ENCODE measurements at places on chromosomes 3 and 15. TPM values are rescaled to one million over a fixed set of nuclear protein-coding genes. Genes with fewer than 3 reads are reported as not detected.

GRCh38 chr3:136070953-136071949 lies 105.7 kb downstream of the PPP2R3A start:
- H3K27ac ChIP-seq: no peak overlapping the region
- H3K4me3 ChIP-seq: no peak overlapping the region
- H3K27me3 ChIP-seq: no peaks in the 10 kb centered on the region
- H3K4me1 ChIP-seq: no peaks in the 10 kb centered on the region

DNA sequence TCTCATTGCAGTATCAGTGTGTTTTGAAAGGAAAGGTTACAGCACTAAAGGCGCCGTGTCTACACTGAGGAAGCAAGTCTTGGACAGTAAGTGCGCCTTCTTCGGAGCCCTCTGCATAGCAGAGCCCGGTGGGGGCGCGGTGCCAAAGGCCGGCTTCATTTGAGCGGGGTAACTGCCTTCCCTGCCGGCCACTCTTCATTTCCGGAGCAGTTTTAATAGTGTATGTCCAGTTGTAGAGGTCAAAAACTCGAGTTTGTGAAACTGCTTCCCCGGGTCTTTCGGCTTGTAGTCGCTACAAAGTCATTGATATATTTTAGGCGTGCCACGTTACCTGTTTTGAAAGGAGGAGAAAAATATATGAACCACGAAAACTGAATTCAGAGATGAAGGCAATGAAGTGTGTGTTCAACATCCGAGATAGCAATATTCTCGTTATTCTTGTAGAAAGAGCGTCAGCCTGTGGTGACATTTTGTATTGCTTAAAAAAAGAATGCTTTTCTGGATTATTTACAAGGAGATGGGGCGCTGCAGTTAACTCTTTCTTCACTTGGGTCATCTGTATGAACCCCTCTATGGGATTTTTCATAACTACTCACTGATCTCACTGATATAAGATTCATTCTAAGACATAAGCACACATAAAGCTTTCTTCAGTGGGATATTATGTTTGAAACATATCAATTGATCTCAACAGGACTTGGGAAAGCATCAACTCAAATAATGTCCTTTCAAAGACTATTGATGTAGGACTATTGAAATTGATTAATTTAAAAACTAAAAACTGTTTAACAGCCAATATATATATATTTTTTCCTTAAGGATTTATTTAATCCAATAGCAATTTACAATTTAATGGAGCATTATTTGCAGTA lies 3.0 kb downstream of the ALCAM start:
- H3K27ac ChIP-seq: no peak overlapping the region
- H3K27me3 ChIP-seq: no peaks in the 10 kb centered on the region
- 0 out of 2 replicates have a peak overlapping the region, but pooled peaks have one; percentile 10 for H3K4me3 ChIP-seq
- peaks cover 17% of the 10 kb centered on the region for H3K4me1 ChIP-seq

DNA sequence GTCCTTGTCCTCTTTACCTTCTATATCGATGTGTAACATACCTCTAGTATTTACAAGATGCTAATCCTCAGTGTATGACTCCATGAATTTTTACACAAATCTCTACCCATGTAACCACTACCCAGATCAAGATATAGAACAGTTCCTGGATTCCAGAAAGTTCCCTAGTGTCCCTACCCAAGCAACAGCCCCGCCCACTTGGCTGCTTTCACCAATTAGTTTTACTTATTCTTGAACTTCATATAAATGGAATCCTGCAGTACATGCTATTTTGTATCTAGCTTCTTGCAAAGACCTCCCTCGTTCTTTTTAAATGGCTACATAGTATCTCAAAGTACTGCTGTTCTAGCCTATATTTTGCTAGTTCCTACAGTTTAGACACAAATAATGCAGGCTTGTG lies 33.0 kb downstream of the CD276 start:
- no peak overlapping the region for H3K4me3 ChIP-seq
- no peak for DNase-seq
- no peaks in the 10 kb centered on the region for H3K36me3 ChIP-seq
- no peak overlapping the region for H3K27ac ChIP-seq

GRCh38 chr15:46525984-46526725 lies 891.3 kb downstream of the SQOR start:
- no peaks in the 10 kb centered on the region for H3K36me3 ChIP-seq
- DNase-seq: no peak
- no peaks in the 10 kb centered on the region for H3K4me1 ChIP-seq
- no peak overlapping the region for H3K4me3 ChIP-seq

- DNase-seq: no peak
- no peaks in the 10 kb centered on the region for H3K27me3 ChIP-seq
- H3K27ac ChIP-seq: no peak overlapping the region
- H3K4me3 ChIP-seq: no peak overlapping the region
- H3K36me3 ChIP-seq: peaks cover 58% of the 10 kb centered on the region
- no peaks in the 10 kb centered on the region for H3K4me1 ChIP-seq
These were observed 91.3 kb downstream of the LARS2 start for GRCh38 chr3:45479621-45480035.

GRCh38 chr15:31338879-31339557 lies 12.4 kb downstream of the KLF13 start:
- H3K4me1 ChIP-seq: no peaks in the 10 kb centered on the region
- no peak overlapping the region for H3K4me3 ChIP-seq
- peak; percentile 21 for DNase-seq
- H3K36me3 ChIP-seq: no peaks in the 10 kb centered on the region
- no peak overlapping the region for H3K27ac ChIP-seq

DNA sequence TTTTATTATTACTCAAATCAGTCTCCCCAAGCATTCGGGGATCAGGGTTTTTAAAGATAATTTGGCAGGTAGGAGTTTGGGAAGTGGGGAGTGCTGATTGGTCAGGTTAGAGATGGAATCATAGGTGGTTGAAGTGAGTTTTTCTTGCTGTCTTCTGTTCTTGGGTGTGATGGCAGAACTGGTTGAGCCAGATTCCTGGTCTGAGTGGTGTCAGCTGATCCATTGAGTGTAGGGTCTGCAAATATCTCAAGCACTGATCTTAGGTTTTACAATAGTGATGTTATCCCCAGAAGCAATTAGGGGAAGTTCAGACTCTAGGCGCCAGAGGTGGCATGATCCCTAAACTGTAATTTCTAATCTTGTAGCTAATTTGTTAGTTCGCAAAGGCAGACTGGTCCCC lies 20.6 kb upstream of the TRANK1 start:
- no peak for DNase-seq
- H3K27ac ChIP-seq: no peak overlapping the region
- H3K27me3 ChIP-seq: no peaks in the 10 kb centered on the region
- H3K36me3 ChIP-seq: no peaks in the 10 kb centered on the region
- no peak overlapping the region for H3K4me3 ChIP-seq

GRCh38 chr15:59685737-59686297 lies 3.3 kb downstream of the BNIP2 start:
- no peak overlapping the region for H3K4me3 ChIP-seq
- no peak for DNase-seq
- H3K27me3 ChIP-seq: no peaks in the 10 kb centered on the region
- peaks cover 50% of the 10 kb centered on the region for H3K36me3 ChIP-seq
- peaks cover 17% of the 10 kb centered on the region for H3K4me1 ChIP-seq

DNA sequence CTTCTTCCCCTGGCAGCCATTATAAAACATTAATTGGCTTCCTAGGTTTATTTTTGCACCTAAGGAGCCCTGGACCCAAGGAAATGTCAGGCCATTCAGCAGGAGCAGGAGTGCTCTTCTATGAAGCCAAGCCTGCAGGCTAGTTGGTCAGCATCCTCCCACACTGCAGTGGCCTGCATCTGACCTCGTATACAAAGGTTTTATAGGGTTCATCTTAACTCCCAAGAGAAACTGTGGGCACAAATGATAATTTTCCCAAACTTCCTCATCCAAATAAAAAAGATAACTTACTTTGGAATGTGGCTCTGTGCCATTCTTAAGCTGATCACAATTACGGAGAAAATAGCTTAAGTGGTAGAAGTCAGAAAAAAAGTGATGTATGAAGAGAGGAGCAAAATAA lies 19.4 kb downstream of the PLSCR1 start:
- no peak for DNase-seq
- H3K36me3 ChIP-seq: peaks cover 63% of the 10 kb centered on the region
- H3K27ac ChIP-seq: no peak overlapping the region
- no peaks in the 10 kb centered on the region for H3K4me1 ChIP-seq

- no peak overlapping the region for H3K4me3 ChIP-seq
- peaks cover 10% of the 10 kb centered on the region for H3K4me1 ChIP-seq
- H3K27ac ChIP-seq: no peak overlapping the region
- no peaks in the 10 kb centered on the region for H3K36me3 ChIP-seq
These were observed 81.4 kb upstream of the HES1 start for GRCh38 chr3:194054540-194054939.

GRCh38 chr3:20055020-20055775 lies 15.0 kb downstream of the KAT2B start:
- H3K27ac ChIP-seq: no peak overlapping the region
- no peak for DNase-seq
- H3K4me3 ChIP-seq: no peak overlapping the region

GRCh38 chr3:133991637-133992036 lies 38.1 kb downstream of the SLCO2A1 start:
- H3K36me3 ChIP-seq: no peaks in the 10 kb centered on the region
- no peak overlapping the region for H3K27ac ChIP-seq
- no peak for DNase-seq
- no peaks in the 10 kb centered on the region for H3K4me1 ChIP-seq
- peaks cover 14% of the 10 kb centered on the region for H3K27me3 ChIP-seq

- H3K27me3 ChIP-seq: no peaks in the 10 kb centered on the region
- peak overlapping the region; percentile 49 for H3K27ac ChIP-seq
- no peaks in the 10 kb centered on the region for H3K4me1 ChIP-seq
- H3K4me3 ChIP-seq: no peak overlapping the region
These were observed 16.2 kb downstream of the CEP152 start for GRCh38 chr15:48794697-48795134.

GRCh38 chr15:71547011-71547410 lies 263.3 kb upstream of the NR2E3 start:
- no peaks in the 10 kb centered on the region for H3K4me1 ChIP-seq
- DNase-seq: no peak
- H3K27me3 ChIP-seq: no peaks in the 10 kb centered on the region
- no peak overlapping the region for H3K4me3 ChIP-seq
- no peak overlapping the region for H3K27ac ChIP-seq
- no peaks in the 10 kb centered on the region for H3K36me3 ChIP-seq

DNA sequence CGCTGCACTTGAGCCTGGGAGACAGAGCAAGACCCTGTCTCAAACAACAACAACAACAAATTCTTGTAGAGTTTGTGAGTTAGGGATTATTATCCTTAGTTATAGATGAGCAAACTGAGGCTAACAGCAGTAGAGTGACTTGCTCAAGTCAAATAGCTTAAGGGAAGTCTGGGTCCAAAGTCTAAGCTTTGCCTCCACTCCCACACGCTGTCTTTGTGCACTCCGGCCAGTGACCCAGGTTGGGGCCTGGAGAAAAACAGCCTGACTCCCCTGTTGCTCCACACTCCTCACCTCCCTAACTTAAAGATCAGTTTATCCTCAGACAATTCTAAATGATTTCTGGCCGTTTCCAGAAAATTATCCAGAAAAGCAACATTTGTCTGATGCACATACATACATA lies 9.2 kb upstream of the SIN3A start:
- H3K36me3 ChIP-seq: 0 out of 3 replicates have a peak, but pooled peaks cover under 1% of the 10 kb centered on the region
- H3K4me3 ChIP-seq: no peak overlapping the region
- H3K27ac ChIP-seq: no peak overlapping the region
- DNase-seq: no peak
- H3K27me3 ChIP-seq: no peaks in the 10 kb centered on the region
- peaks cover 8% of the 10 kb centered on the region for H3K4me1 ChIP-seq

GRCh38 chr3:9732080-9732739 lies 675 bp downstream of the BRPF1 start:
- no peaks in the 10 kb centered on the region for H3K27me3 ChIP-seq
- peak overlapping the region; percentile 93 for H3K4me3 ChIP-seq

DNA sequence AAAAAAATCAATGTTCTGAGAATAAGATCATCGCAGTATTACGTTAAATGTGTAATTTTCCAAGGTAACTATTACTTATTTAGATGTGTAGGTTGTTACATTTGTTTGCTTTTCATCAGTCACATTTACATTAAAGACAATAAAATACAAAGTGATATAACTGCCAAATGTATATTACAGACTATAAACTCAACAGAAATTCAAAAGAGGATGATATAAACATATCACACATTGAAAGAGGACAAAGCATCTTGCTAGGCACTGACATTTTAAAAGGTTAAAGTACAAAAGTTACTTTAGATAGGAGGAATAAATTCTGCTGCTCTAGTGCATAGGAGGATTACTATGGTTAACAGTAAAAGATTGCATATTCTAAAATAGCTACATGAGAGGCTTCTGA lies 16.1 kb downstream of the VGLL4 start:
- peaks cover under 1% of the 10 kb centered on the region for H3K4me1 ChIP-seq
- no peak for DNase-seq
- H3K4me3 ChIP-seq: no peak overlapping the region

DNA sequence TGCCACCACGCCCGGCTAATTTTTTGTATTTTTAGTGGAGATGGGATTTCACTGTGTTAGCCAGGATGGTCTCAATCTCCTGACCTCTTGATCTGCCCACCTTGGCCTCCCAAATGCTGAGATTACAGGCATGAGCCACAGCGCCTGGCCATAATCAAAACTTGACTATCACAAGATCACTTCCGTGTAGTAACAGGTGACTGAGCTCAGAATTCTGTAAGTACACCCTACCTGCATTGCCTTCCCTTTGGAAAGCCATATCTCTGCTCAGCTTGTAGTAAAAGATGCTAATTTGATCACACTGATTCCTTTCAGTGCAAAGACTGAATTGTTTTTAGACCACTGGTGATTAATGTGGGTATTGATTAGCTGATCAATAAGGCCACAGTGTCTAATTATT lies 167.1 kb downstream of the SHOX2 start:
- no peaks in the 10 kb centered on the region for H3K4me1 ChIP-seq
- no peaks in the 10 kb centered on the region for H3K27me3 ChIP-seq
- no peak overlapping the region for H3K27ac ChIP-seq
- no peak overlapping the region for H3K4me3 ChIP-seq
- H3K36me3 ChIP-seq: no peaks in the 10 kb centered on the region

- no peaks in the 10 kb centered on the region for H3K4me1 ChIP-seq
- H3K36me3 ChIP-seq: no peaks in the 10 kb centered on the region
- no peaks in the 10 kb centered on the region for H3K27me3 ChIP-seq
- no peak for DNase-seq
These were observed 311.7 kb upstream of the SEMA6D start for GRCh38 chr15:47405365-47406162.

WNT7A gene
- polyA plus RNA-seq: not detected

ACP3 gene
- 0.43 TPM for polyA plus RNA-seq

PDE12 gene
- polyA plus RNA-seq: 8.5 TPM

WDR93 gene
- not detected for polyA plus RNA-seq

CD86 gene
- polyA plus RNA-seq: not detected
